ENCODE measurements at places on chromosomes 7 and 10.

GRCh38 chr7:21550821-21551531 is 8.1 kb downstream of the DNAH11 start:
- DNase-seq: no peak

- no peak for DNase-seq
These were observed 1.8 kb downstream of the FOXI2 start for GRCh38 chr10:127738512-127739424.

DNA sequence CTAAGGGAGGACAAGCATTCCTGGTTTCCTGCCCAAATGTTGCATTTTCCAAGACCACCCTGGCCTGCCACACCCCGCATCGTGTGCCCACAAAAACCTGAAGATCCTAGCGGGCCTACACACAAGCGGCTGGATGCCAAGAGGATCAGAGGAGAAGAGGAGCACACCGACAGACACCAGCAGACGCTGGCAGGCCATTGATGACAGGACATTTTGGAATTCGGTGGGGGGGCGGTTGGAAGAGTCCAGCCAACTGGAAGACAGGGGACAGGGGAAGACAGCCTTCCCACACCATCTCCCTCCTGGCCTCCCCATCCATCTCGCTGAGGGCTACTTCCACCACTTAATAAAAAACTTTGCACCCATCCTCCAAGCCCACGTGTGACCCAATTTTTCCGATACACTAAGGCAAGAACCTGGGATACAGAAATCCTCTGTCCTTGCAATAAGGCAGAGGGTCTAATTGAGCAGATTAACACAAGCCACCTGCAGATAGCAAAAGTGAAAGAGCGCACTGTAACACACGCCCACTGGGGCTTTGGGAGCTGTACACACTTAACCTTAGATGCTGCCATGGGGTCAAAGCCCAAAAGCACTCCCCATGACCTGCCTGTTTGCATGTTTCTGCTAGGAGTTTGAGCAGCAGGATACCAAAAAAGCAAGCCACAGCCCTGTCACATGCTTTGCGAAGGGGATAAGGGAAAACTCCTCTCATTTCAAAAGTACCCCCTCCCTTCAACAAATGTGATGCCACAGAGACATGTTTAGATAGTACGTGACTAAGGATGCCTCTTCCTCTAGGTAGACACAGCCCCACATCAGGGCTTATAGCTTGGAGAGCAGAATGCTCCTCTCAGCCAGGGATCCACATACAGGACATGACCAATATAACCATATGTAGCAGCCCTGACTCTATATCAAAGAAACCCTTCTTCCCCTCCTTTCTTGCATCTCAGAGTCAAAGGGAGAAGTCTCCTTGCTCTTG is 13.4 kb upstream of the SMNDC1 start:
- DNase-seq: no peak

- DNase-seq: no peak
These were observed 268.0 kb upstream of the KAT6B start for GRCh38 chr10:74558403-74558802.

- DNase-seq: no peak
These were observed 636.6 kb downstream of the SDK1 start for GRCh38 chr7:3937605-3938004.

DNA sequence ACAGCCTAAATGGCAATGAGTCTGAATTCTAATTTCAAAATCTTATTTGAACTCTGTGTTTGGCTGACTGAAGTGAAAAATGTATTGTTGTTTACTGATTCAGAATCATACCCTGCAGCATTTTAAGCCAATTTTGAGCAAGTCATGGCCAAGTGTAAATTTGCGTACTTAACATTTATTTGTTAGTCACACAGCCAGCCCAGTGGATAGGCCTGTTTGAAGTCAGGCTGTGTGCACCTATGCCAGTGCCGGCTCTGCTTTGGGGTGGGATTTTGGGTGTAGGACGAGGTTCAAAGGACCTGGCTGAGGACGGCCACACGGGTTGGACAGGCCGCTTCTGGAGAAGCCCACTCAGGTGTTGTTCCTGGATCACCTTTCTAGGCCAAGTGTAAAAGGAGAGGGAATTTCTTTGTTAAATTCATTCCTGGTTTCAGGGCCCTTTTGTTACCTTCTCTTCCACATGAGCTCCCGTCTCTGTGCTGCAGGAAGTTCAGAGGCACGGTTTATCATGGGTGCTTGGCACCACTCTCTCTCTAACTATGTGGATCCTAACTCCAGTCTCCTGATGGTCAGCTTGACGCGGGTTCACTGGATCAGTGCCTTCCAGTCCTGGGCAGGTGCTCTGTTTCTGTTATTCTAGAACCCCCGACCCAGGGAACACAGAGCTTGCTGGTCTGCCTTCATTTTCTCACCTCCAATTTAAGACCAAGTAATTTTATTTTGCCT is 84.7 kb downstream of the CCNY start:
- no peak for DNase-seq

- DNase-seq: no peak
These were observed 222.1 kb downstream of the GLI3 start for GRCh38 chr7:42014625-42015618.

All from effector CD4-positive, alpha-beta T cell (primary cell).